ENCODE measurements at places on chromosomes 4 and X.

DNA sequence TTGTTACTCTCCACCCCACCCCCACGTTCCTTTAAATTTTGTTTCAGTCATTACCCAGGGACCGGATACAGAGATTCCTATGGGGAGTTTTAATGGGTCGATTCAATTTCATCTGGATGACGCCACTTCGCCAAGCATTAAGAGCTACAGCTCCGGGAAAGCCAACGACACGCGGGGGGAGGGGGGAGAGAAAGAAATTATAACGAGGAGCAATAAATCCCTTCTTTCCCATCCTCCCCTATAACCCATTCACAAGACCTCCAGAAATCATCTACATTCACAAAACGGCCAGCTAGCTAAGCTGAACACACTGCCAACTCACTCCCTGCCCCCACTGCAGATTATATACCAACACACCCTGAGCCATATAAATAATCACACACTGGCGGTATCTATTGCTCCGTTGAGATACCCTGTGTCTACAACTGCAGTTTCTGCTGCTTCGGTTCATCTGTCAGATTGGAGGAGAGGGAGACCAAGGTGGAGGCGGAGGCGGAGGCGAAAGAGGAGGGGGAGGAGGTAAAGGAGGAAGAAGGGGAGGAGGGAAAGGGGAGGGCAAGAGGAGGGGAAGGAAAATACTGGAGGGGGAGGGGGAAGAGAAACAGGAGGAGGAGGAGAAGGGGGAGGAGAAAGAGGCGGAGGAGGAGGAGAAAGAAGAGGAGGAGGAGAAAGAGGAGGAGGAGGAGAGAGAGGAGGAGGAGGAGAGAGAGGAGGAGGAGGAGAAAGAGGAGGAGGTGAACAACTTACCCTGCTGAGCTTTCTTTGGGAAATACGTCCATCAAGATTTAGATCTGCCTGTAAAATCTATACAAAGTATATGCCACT lies 113.9 kb upstream of the VAMP7 start:
- DNase-seq, result no peak

GRCh38 chr4:70269674-70270073 lies 27.3 kb downstream of the CSN3 start:
- peak; percentile 5 for DNase-seq

DNA sequence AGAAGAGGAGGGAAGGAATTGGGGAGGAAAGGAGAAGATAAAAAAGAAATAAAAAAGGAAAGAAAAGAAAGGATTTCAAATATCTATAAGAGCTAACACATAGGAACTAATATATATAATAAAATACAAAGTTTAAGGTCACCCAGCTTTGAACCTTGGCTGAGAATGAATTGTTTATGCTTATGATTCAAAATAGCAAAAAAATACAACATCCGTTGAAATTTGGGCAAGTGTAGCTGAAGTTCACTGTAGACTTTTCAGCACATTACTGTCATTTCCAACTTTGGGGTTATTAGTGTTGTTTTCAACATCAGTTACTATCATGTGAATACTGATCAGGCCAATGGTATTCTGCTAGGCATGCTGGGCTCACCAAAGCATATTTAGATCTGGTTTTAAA lies 395.2 kb upstream of the INTU start:
- DNase-seq, result no peak

DNA sequence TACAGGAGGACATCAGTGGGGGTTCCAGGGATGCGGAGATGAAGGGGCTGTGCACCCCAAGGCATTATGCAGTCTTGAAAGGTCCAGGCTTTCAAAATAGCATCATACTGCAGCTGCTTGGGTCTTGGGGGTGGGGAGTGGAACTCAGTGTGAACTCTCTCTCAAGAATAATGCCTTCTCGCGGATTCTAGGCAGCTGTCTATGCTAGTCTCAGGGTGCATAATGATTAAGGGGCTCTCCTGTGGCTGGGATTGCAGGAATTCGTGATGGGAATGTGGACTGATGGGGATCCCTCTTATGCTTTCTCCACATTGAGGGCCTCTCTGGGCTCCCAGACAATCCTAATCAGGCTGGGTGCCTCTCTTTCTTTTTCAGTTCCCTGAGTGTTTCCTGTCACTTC lies 172.2 kb upstream of the ARHGAP24 start:
- DNase-seq, result no peak

DNA sequence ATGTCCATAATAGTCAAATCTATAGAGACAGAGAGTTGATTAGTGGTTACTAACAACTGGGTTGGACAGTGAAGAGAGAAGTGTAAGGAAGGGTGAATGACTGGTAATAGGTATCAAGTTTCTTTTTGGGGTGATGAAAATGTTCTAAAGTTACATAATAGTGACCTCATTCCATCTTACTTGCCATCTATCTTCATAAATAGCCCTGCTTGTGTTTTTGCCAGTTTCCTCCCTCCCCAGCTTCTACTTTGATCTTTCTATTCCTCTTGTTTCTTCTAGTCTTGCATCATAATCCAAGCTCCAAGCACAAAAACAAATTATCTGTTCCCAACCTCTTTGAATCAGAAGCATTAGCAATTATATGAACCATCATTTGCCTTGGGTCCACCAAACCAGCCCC lies 40.2 kb upstream of the TET2 start:
- DNase-seq, result no peak
